ENCODE measurements at places on chromosomes 5 and 9.

DNA sequence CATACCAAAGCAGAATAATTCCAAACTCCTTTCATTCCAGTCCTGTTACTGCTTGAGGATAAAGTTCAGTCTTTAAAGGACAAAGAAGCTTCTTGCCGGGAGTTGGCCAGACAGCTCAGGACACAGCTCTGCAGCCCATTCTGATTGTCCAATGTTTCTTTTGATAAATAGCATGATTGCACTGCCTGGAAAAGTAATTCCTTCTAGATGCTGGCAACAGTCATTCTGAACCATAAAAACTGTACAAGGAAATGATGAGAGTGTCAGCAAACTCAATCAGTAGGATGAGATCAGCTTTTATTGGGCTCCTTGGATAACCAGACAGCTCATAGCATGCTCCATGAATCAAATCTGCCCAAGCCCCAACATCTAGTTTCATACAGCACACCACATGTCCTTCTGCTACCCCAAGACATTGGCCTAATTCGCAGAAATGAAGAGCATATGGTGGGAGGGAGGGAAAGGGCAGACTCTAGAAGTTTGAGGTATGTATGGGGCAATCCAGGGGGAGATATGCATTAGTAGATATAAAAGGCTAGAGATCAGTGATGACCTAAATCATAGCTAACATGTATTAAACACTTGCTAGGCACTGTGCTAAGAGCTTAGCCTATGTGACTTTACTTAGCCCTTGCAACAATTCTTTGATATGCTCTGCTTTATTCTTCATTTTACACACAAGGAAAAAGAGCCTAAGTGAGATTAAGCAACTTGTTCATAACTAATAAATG, 219.9 kb upstream of the NREP start:
- no peak for DNase-seq

DNA sequence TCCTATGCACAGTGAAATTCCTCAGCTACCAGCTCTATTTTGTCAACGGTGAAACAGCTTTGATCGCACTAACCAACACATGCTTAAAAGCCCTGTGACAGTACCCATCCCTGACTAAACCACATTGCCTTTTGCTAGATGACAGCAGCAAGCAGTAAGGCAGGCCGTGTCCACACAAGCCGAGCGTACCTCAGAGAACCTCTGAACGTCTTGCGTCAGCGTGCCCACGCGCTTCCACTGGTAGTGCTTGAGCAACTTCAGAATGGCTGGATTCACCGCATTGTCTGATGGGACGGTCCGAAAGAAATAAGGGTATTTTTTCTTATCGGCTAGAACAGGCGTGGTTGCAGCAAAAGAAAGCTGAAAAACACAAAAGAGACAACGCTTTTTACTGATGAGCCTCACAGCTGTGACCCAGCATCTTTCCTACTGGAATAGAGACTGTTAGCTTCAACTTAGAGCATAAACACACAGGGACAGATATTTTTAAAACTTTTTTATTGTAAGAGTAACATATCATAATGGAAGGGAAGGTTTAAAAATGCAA, 167.0 kb downstream of the GABBR2 start:
- DNase-seq, result no peak

DNA sequence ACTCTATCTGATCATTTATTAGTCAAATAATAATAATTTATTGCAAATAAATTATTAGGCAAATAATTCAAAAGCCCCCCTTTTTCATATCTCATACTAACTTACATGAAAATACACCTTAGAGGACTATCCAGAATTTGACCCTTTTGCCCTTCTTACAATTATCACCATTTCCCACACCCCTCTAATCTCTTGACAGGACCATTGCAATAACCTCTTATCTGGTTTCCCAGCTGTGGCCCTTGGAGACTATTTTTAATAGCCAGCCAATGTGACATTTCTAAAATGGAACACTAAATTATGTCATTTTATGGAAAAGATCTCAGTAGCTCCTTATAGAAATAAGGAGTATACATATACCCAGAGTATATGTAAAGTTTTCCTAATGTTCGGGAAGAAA, 588.4 kb upstream of the COX7C start:
- DNase-seq, result no peak

GRCh38 chr5:17343675-17344074, 126.2 kb downstream of the BASP1 start:
- DNase-seq, result no peak

- DNase-seq, result no peak
Measured at GRCh38 chr5:135262364-135262763, 136.7 kb downstream of the MACROH2A1 start.

DNA sequence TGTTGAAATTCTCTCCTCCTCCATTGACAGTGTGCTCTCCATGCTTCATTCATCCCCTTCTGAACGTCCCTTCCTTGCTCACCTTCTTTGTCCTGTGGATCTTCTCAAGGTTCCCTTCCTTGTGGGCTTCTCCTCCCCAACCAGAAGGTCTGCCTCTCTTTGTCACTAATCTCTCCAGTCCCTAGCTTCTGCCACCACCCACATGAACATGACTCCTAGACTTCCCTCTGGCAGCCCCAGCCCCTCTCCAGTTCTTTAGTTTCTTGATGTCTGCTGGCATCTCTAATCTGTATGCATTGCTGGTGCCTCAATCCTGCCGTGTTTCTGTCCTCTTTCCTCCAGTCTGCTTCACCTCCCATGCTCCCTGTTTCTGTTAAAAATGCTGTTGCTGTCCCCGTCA, 79.3 kb downstream of the ARHGAP26 start:
- DNase-seq, result no peak

DNA sequence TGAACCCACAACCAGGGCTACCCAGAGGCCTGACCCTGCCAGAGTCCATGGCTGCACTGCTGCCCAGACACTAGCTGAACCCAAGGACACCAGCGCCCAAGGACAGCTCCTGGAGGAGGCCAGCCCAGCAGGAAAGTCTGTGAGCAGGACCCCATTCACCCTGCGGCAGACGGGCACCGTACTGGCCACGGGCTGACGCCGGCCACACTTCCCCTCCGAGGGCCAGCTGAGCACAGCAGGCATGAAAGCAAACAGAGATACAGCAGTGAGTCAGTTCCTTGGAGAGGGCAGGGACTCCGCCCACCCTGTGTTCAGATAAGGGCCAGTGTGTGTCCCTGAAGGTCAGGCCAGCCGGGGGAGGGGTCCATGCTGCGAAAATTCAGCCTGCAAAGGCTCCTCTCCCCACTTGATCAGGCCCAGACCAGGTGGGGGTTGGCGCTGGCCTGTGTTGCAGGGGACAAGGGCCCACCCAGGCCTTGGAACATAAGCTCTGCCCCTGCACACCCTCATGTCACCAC, 3.2 kb downstream of the RNF208 start:
- no peak for DNase-seq

GRCh38 chr5:155091063-155091648, 77.6 kb downstream of the KIF4B start:
- DNase-seq, result no peak

DNA sequence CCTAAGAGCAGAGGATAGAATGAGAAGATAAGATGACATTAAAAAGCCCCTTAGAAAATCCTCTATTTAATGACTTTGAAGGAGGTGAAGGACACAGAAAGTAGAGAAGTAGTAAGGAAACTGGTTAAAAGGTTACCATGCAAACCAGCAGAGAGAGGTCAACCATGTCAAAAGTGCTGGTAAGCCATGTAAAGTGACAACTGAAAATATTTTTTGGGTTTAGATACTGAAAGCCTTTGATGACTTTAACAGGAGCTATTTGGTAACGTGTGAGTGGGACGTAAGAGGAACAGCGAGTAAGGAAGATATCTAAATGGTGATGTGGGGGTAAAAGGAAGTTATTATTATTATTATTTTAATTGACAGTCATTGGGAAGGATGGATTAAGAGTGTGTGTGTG, 56.9 kb downstream of the MACIR start:
- no peak for DNase-seq

GRCh38 chr5:21823076-21823574, 1030.0 kb downstream of the CDH12 start:
- DNase-seq, result no peak

Data from NCI-H1436 treated with DMSO at 0.1 percent for 48 hours (cell line).